Activated T-helper 1 cell treated with Interleukin-2 at 50 U/mL for 16 hours (primary cell): ENCODE measurements at places on chromosomes 16 and 17.

- no peak for DNase-seq
Measured at GRCh38 chr16:85626191-85626981, 13.3 kb downstream of the GSE1 start.

DNA sequence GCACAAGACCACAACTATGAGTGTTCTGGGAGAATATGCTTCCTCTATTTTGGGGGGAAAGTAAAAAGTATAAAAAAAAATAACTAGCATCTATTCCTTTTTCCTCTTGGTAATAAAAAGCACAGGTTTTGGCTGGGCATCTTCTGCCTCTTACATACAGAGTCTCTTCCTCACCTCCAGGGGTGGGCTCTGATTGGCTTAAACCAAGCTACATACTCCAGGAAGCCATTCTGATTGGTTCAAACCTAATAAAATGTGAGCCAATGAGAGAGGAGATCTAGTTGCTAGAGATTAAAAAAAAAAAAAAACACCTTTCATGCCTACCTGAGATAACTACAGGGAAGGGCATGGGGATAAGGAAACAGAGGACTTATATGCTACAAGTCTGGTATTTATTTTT is 365.9 kb upstream of the ERCC4 start:
- no peak for DNase-seq

DNA sequence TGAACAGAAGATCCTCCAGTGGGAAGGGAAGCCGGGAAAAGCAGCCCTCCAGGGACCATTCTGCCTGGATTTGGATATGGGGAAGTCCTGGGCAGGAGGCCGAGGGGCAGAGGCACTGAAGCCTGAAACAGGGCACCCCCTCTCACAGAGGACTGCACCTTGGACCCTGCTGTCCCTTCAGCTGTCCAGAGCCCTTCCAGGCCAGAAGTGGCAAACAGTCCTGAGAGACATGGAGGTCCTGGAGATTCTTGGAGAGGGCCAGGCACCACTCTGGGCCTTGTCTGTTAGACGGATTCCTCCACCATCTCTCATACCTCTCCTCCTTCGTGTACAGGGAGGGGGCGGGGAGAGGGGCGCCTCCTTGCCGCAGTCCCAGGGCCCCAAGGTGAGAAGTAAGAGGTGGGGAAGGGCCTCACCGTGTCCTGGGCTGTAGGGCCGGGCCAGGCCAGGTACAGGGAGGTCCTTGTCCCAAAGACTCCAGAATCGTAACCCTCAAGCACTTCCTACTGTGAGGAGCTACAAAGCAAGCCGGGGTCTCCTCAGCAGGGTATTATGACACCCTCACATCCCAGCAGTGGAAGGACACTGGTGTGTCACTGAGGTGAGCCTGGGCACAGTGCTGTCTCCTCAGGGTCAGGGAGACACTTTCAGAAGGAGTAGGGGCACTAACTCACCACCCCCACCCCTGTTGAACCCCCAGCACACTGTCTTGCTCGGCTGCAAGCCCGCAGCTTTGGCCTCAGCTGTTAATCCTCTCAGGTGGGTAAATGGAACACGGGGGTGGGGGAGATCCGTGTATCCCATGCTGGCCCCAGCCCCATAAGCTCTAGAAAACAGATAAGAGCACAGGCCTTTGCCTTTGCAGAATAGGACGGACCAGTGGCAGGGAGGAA is 16.6 kb upstream of the TBX2 start:
- DNase-seq, result no peak

DNA sequence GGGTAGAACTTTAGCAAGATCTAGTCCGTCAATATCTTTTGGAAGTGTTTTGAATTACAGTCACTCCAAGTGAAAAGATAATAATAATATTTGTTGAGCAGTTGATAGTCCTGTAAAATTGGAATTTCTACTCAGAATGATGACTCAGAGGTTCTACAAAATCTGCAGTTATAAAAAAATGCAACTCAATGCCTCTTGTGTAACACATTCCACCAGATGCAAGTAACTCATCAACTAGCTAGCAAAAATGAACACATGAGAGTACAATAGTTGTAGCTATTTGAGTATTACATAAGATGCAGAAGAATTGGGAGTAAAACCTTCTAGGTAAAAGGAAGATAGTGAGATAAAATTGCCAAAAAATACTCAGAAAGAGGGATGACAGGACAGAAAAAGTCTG is 177.2 kb downstream of the CDH8 start:
- DNase-seq, result no peak

- peak; percentile 89 for DNase-seq
Measured at GRCh38 chr16:24539295-24539849, at the start of gene RBBP6. RBBP6 (plus strand) TSS chr16:24539566; CDS start chr16:24540627, 1,061 bp downstream.

GRCh38 chr17:77330602-77331081 is 189.9 kb downstream of the SEC14L1 start:
- DNase-seq, result no peak

- DNase-seq, result no peak
Measured at GRCh38 chr17:73847952-73848351, 203.7 kb upstream of the SDK2 start.

DNA sequence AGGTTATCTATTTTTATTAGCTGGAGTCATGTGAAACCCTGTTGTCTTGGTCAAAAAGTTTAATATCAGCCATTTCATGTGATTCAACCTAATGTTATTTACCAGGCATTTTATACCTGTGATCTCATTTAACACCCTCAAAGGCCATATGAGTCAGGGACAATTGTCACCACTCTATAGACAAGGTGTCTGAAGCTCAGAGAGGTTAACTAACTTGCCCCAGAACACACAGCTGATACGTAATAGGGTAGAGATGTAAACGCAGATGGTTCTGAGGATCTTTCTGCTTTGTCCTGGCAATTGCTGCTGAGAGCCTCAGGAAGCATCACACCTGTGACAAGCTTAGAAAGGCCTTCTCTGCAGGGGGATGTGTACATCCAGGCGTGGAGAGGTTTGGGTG is 4.9 kb downstream of the CD300A start:
- no peak for DNase-seq

GRCh38 chr16:50842589-50842988 is 100.7 kb downstream of the CYLD start:
- DNase-seq, result no peak

- DNase-seq, result no peak
Measured at GRCh38 chr16:69276148-69277115, 34.7 kb upstream of the VPS4A start.

GRCh38 chr16:19677402-19677801 is 40.6 kb downstream of the KNOP1 start:
- no peak for DNase-seq

DNA sequence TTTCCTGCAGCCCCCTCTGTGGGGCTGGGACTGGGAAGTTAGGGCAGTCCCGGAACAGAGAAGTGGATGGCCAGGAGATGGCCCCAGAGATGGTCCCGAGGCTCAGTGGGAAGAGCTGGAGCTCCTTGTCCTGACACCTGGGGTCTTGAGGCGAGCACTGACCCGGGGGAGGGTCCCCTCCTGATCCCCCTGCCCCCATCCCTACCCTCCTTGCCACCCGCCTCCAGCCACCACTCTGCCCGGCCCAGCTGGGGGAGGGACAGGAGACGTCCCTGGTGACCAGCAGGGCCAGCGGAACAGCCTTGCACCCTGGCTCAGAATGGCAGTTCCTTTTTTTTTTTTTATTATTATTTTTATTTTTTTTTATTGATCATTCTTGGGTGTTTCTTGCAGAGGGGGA is 13.9 kb upstream of the RNF213 start:
- no peak for DNase-seq

GRCh38 chr17:65078441-65079160 is 22.1 kb upstream of the GNA13 start:
- DNase-seq, result no peak

GRCh38 chr16:53515811-53516210 is 12.8 kb upstream of the AKTIP start:
- no peak for DNase-seq

DNA sequence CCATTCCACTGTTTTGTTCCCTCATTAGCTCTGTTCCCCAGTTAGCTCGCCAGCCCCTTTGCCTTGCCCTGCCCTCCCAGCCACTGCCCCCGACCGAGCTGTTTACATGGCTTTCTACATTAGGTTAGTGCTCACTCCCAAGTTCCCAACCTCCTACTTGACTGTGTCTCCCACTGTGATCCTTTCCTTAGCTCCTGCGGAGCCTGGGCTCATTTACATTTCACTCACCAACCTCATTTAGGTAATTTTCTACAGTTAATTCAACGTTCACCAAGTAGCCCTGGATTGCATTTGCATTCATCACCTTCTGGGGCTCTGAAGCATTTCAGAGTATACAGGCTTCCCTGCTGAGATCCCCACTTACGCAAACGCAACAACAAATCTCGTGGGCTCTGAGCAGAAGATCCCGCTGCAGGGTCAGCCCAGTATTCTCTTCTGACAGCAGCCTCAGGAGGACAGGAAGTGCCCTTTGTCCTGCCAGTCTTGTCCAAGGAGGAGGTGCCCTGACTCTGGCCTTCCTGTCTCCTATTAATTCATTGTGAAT is 325.8 kb upstream of the CCL2 start:
- DNase-seq, result no peak

- DNase-seq, result no peak
Measured at GRCh38 chr17:41948762-41949460, 17.7 kb upstream of the CNP start.

DNA sequence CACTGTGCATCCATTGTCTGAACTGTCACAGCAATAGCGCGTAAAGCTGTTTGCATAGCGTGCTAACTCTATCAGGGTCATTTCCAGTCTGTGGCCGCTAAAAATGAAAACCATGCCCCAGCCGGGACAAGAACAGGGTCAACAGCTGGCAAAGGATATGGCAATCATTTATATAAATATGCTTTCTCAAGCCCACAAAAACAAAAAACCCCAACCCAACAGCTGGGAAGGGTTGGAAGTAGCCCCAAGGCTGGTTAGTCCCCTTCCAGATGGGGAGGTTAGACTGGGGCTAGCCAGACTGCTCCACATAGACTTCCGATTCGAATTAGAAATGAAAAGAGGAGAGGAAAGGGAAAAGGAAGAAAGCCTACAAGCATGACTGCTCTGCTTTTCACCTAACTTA is 203.3 kb upstream of the TBX2 start:
- no peak for DNase-seq

- DNase-seq, result no peak
Measured at GRCh38 chr17:39634384-39634871, 2.5 kb upstream of the STARD3 start.

GRCh38 chr16:65119901-65120401 is 1.9 kb downstream of the CDH11 start:
- no peak for DNase-seq

DNA sequence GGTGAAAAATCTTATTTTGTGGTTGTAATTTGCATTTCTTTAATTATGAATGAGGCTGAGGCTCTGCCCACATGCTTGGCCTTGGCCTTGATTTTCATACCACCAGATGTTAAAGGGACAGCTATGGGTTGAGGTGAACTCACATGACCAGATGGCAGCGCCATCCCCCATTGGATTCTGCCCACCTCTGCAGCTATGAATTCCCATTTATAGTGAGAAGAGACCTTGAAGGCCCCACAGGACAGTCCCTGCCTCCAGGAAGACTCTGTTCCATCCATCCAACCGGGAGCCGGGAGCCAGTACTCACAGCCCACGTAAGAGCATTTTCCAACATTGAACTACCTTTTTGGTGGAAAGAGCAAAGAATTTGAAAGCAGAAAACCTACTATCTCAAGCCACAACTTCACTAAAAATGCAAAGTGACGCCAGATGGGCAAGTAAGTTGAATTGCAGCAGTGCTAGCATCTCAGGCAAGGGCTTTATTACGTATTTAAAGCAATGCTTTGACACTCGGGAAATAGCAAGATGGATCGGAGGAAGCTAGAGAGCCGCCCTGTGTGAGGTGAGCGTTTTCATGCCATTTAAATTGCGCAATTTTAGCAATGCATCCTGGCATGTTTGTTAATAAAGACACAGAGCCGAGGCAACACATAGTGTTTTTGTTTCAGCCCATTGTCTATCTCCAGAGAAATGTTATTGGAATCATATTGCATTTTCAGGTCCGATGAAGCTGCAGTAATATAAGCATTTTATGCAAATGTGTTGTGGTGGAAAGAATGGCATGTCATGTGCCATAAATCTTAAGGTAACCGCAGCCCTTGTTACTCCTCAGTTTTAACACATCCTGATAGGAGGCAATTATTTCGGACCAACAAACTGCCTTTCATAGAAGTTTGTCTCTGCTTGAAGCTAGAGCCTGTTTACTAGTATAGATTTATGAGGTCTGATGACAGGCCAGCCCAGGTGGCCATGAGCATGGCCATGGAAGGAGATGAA is 273.4 kb upstream of the TNRC6C start:
- DNase-seq, result no peak

- DNase-seq, result no peak
Measured at GRCh38 chr16:75865736-75866135, 139.4 kb upstream of the CPHXL start.

DNA sequence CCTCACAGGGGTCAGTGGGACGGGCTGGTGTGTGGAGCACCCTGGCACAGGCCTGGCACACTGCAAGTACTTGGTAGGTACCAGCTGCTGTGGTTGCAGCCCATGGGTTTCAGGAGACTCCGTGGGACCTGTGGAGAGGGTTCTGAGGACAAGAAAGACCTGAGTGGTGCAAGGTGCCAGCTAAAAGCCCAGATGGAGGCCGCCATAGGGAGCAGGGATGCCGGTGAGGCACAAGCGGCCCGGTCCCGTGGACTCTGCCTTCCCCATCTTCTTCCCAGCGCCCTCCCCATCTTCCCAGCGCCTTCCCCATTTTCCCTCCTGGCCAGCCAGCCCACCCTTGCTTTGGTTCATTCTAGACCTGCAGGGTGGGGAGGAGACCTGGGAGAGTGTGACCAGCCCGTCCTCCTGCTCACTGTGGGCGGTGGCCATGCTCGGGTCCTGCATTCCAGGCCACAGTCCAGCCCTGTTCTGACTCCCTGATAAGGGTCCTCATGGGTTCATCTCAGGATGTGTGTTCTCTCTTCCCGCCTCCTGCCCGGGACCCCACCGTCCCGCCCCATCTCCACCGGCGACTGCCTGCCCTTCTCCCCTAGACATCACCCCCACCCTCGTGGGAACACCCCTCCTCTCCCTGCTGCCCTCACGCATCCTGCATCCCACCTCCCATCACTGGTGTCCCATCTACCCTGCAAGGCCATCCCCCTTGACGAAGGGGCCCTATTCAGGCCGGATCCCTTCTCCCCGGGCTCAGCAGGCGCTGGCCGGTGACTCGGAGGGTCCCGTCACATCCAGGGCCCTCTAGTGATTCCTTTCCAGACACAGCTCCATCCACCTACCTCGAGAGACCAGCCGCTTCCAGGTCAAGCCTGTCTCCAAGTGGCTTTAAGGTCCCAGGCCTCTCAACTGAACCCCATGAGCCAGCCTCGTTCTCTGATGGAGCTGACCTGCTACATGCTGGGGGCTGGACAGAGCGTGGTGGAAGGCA is 3.4 kb downstream of the ZNF469 start:
- no peak for DNase-seq

DNA sequence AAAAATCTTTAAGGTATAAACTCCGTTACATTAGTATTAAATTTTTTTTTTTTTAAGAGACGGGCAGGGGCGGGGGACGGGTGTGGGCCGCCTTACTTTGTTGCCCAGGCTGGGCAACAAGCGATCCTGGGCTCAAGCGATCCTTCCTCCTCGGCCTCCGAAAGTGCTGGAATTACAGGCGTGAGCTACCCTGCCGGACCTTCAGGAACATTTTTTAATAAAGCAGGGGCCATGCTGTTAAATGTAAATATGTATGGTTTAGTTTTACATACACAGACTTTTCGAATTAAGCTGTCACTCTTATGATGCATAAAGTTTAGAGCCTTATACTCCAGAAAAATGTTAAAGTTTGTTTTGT is 2.4 kb downstream of the PPM1D start:
- DNase-seq, result no peak
